ENCODE measurements at places on chromosomes 2 and 18.

- DNase-seq, result no peak
These were observed 41.5 kb upstream of the DSC1 start for GRCh38 chr18:31204166-31204565.

- no peak for DNase-seq
These were observed 106.9 kb upstream of the RFX8 start for GRCh38 chr2:101581675-101582299.

DNA sequence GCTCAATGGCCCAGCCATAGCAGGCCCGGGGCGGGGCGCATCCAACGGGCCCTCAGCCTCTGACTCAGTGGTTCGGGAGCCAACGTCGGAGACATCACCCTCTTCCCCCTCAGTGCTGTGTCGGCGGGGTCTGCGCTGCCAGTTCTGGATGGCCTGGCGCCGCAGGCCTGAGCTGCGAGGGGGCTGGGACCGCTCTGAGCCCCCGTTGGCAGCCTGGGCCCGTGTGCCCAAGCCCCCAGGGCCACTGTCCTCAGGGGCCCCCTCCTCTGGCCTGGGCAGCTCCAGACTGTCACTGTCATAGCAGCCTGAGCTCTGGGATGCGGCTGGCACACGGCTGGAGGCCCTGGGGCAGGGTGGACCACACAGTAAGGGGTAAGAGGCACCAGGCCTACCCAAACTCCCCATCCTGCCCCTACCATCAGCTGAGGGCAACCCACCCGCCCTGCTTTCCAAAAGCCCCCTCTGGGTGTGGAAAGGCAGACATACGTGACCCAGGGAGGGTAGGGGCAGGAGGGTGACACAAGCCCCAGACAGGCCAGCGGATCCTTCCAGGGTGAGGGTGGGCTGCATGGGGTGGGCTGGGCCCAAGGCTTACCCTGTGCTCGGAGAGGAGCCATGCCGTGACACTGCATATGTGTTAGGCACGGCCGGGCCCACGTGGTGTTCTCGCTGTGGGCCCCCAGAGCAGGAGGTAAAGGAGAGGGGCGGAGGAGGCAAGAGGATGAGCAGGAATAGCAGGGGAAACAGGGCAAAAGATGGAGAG lies 18.8 kb downstream of the FBXO41 start:
- DNase-seq, result no peak

DNA sequence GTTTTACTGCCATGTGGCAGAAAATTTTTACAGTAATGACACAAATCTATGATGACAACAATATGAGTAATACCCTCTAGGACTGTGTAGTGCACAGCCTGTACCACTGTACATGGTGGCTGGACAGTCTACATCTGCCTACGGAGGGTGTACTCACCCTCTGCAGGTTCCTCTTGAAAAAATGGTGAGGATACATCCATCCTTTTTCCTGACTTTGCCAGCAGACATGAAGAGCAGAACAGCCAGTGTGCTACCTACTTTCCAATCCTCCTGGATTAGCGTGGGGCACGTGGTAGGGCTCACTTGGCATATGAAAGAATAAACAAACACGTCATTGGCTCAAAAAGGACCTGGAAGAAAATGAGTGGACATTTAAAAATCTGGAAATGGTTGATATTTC lies 62.6 kb downstream of the TRPM8 start:
- DNase-seq, result no peak

DNA sequence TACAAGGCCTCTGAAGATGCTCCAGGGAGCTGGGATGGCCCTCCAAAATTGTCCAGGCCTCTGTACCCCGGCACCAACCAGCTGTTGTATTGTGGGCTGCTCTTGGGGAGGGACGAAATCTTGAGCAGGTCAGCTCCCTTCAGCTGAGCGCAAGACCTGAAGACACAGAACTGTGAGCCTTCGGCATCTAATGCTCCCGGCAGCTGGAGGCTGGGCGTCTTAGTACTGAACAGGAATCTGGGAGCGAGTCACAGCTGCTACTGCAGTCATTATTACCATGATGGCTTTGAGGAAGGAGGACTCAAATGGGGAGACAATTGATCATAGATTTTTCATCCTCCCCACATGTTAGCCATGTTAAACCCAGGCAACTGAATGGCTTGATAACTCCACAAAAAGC lies 83.0 kb upstream of the LTBP1 start:
- no peak for DNase-seq
